T-cell (primary cell): ENCODE measurements at places on chromosomes 6 and 20.

- no peak for DNase-seq
Observed at GRCh38 chr6:92352130-92352529, 1067.2 kb downstream of the EPHA7 start.

DNA sequence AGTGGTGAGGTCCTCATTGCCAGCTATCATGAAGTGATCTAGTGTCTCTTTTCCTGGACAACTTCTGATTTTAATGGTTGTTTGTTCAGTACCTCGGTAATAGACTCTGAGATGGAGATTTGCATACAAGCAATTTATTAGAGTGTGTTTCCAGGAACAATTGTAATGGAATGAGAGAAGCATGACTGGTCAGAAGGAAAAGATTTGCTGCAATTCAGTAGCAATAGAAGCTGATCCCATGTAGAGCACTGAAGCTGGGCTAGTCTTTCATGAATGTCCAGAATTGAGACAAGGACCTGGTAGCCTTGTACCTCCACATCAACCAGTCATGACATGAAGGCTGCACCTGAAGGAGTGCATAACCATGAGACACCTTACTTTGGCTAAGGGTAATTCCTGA is 526.5 kb downstream of the NKAIN2 start:
- DNase-seq: no peak

DNA sequence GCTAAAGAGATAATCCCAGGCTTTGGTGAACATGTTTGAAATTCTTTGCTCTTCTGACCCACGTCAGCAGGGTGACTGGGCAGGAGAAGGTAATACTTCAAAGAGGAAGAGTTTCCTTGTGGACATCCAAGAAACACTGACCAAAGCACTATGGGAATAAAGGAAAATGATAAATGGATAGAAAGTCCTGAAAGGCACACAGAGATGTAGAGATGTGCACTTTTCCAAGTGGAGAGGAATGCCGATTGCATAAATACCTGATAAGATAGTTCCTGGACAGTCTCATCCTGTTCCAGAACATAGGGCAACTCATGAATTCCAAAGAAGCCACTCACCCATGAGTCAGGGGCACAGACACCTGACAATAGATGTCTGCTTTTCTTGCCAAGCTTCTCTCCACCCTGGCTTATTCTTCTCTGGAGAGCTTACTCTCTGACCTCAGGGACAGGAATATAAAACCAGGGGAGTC is 191.3 kb upstream of the FOXA2 start:
- DNase-seq: no peak

DNA sequence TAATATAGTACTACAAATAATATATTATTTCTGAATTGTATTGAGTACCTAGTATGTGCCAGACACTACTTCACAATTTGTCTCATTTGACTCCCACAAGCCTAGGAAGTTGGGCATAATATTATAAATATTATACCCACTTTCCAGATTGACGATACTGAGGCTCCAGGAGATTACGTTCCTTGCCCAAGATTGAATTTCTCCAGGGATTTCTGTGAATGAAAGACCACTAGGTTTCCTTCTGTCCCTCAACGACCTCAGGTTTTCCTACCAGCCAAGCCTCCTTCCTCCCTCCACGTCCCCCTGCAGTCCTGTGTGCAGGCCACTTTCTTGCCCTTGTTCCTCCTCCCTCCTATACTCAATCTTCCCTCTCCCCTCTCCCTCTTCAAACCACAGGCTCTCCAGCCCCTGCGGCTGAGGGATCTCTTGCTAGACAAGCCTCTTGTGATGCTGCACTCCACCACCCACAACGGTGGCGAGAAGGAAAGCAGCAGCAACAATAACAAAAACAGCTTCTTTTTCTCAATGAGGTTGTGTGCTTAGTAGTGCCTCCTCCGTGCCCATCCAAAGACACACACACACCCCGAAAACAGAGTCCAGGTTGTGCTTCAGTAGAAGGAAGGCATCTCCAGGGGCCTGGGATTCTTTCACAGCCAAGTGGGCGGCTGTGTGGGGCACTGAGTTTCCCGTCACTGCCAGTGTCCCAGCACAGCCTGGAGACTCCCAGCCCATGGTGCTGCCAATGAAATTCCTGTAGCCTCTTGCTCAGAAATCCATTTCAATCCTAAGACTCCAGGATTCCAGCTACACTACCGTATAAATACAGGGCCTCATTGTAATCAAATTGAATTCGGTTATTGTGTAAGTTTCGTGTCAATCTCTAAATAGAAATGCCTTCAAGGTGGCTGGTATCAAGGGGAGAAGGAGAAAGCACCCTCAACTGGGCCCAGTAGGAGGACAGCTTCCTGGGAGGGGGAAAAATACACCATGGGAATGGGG is 94.4 kb downstream of the NCR2 start:
- no peak for DNase-seq

DNA sequence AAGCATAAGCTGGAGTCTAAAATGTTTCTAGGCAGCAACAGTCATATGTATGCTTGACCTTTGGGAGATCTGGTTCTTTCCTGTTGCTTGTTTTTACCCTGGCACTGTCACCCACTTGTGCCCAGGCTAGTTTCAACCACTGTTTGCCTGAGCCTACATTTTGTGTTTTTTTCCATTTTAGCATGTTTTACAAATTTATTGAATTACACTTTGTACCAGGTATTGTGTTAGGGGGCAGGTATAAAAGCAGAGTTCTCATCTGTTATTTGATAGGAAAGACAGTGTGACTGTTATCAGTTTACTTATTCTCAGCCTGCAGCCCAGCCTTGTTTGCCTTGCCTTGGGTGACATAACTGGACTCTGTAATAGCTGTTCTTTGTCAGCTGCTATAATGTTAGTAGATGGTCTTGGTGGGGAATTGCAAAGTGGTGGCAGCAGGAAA is 147.0 kb downstream of the CDKAL1 start:
- no peak for DNase-seq

DNA sequence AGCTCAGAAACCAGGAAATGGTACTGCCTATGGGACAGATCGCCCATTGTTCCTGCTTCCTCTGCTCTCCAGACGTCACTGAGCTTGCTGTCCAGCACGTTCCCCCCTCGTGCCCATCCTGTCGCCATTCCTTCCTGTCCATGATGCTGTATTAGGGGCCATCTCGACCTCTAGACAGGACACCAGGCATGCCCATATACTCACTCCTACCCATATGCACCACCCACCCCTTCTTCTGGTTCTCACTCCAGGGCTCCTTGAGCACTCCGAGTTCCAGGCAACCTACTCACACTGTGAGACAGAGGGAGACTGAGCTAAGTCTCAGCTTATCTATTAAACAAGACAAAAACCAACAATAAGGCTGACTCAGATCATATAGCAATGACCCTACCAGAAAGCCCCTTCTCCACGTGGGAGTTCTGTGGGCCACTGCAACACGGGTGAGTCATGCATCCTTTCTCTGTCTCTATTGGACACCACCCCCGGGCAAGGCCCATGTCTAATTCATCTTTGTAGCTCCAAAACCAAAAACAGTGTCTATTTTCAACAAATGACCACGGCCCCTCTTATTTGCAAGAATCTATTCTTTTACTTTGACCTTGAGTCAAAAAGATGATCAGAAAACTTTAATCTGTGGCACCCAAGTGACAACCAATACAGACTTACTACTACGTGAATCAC is 65.7 kb downstream of the PSMG4 start:
- DNase-seq: no peak

DNA sequence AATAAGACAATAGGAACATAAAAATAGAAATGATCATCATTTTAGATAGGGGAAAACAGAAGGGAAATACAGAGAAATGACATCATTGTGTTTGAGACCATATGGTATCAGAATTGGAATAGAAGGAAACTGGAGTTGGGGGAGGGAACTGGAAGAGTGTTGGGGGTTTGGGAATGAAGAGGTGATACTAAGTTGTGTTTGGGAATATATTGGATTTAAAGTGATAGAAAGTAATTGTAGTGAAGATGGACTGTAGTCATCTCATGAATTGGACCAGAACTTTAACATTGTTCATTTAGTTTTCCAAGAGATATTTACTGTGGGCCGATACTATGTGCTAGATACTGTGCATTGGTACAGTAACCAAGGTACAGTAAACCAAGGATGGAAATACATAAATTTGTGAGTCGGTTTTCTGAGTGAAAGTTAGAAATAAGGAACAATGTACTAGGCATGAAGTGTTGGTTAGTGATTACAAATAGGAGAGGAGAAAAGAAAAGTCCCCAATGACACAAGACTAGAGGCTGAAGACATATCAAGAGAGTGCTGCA is 32.3 kb downstream of the KCNQ5 start:
- DNase-seq: no peak

- DNase-seq: no peak
Observed at GRCh38 chr20:4014031-4014474, 1.3 kb downstream of the RNF24 start.

DNA sequence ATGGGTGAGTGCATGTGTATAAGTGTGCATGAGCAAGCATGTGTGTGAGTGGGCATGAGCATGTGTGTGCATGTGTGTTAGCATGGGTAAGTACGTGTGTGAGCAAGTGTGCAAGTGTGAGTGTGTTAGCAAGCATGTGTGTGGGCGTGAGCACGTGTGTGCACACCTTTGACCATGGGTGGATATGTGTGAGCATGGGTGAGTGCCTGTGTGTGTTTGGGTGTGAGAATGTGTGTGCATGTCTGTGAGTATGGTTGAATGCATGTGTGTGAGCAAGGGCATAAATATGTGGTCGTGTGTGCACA is 84.6 kb downstream of the DLL1 start:
- no peak for DNase-seq

DNA sequence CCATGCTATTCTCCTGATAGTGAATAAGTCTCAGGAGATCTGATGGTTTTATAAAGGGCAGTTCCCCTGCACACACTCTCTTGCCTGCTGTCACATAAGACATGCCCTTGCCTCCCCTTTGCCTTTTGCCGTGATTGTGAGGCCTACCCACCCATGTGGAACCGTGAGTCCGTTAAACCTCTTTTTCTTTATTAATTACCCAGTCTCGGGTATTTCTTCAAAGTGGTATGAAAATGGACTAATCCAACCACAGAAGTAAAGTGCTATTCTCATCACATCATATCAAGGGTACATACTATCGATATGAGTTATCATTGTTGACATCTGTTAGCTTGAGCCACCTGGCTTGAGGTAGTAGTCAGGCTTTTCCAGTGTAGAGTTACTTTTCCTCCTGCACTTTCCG is 2.3 kb downstream of the MANBAL start:
- no peak for DNase-seq

GRCh38 chr6:96394727-96395126 is 126.9 kb upstream of the UFL1 start:
- DNase-seq: no peak

DNA sequence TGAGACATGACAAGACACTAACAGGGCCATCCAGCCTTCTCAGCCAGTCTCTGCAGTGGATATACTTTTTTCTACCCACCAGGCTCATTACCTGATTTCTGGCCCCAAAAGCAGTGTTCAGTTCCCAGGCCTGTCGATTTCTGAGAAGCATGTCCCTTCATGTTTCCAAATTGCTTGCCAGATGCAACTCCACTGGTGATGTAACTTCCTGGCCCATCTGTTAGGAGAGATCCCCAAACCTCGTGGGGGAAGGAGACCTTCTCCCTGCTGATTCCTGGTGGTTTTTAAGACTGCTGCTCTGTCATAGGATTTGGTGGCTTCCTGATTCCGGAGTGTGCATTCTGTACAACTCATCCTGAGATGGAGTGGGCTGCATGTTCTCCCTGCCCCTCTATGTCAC is 31.6 kb upstream of the MRPS10 start:
- DNase-seq: no peak

DNA sequence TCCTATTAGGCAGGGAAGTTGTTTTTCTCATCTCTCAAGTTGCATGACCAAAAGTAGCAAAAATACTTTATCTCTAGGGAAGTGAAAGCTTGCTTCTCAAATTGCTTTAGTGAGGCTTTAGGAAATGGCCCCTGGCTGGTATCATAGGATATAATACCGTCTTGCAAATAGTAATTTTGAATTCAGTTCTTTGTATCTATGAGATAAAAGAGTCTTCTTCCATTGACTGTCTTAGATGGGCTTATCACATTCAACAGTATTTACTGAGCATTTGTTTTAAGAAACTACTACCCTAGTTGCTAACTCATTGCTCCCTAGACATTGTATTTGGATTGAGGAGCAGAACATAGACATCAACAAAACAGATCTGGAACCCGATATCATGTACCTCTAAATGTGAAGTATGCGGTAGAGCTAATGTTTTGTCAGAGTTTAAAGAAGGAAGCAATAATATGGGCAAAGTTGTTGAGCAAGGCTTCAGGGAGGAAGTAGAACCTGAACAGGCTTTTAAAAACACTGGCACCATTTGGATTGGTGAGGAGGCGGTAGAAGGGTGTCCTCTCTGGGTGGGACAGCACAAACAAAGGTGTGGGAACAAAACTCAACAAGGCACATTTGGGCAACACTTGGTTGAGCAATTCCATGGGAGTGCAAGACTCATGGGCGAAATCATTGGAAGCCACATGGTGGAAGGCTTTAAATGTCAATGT is 101.5 kb downstream of the SGK1 start:
- DNase-seq: no peak

GRCh38 chr20:21510414-21511384 is 3.2 kb downstream of the NKX2-2 start:
- no peak for DNase-seq

DNA sequence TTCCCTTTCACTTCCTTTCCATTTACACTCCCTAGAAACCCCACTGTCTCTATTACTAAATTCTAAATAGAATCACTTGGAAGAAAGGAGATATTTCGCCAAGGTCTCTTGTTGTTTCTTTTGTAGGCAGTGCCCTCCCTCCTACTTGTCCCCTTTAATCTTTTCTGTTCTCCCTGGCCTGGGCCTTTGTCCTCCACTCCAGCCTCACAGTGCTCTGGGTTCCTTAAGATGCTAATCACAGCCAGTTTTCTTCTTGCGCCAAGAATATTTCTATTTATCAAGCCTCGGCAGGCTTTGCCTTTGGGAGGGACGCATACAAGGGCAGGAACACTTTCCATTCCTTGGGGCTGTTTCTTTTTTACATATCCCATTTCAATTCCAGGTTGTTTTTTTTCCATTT is 520.6 kb upstream of the CHD6 start:
- DNase-seq: no peak

DNA sequence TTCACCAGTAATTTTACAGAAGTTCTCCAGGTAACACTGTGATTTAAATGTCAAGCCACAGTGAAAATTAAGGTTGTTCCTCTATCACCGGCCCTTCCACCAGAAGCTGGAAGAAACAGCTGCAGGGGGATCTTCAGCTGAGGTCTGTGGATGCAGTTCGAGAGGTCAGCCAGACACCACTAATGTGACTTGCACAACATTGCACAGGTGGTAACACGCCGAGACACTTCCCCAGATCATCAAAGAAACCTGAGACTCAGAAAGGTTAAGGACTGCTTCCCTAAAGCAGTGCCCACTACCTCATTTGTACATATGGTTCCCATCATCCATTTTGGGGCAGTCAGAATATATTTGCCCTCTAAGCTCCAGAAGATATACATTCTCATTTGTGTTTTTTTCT is 8.1 kb upstream of the SERPINB9 start:
- no peak for DNase-seq

- DNase-seq: no peak
Observed at GRCh38 chr6:122623279-122623678, 13.1 kb downstream of the PKIB start.

DNA sequence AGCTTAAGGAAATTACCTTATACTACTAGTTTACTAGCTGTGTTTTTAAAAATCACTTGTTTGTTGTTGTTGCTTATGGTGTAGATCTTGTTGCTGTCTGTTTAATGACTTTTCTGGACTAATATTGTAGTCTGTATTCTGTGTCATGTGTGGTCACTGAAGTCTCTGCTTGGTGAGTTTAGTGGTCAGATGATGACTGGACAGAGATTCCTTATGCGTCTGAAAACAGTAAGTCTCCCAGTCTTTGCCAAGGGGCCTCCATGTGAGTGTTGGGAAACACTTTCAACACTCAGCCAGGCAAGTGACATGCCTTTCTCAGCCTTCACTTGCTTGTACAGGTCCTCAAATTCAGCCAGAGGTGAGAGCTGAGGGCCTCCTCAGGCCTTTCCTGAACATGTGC is 256.9 kb upstream of the RNF24 start:
- DNase-seq: no peak
